ENCODE measurements at places on chromosomes 5 and 9. TPM values are rescaled to one million over a fixed set of nuclear protein-coding genes. Genes with fewer than 3 reads are reported as not detected.

ITK gene
- 231 TPM for total RNA-seq

PCDHGB3 gene
- total RNA-seq = not detected

PTGDS gene
- 7.5 TPM for total RNA-seq

OR1L6 gene
- total RNA-seq = not detected

FOXD4L6 gene
- not detected for total RNA-seq

ACTL7A gene
- total RNA-seq = not detected

CD72 gene
- 2.9 TPM for total RNA-seq

LRRC70 gene
- total RNA-seq = 3.5 TPM

FAM221B gene
- total RNA-seq = not detected

CLTB gene
- total RNA-seq = 84.3 TPM

RNF183 gene
- total RNA-seq = not detected

LCN15 gene
- total RNA-seq = not detected

SLC1A3 gene
- total RNA-seq = not detected

CENPH gene
- 4.6 TPM for total RNA-seq

PHAX gene
- 29.4 TPM for total RNA-seq

TMEM171 gene
- 0.60 TPM for total RNA-seq

PCDHGA5 gene
- total RNA-seq = not detected

IRX2 gene
- not detected for total RNA-seq
